NCI-H2107 (cell line): ENCODE measurements at places on chromosomes 11 and 22.

- DNase-seq: no peak
Observed at GRCh38 chr22:39351689-39352214, 2.0 kb downstream of the SYNGR1 start.

GRCh38 chr11:71383461-71383860 is 64.7 kb downstream of the DHCR7 start:
- DNase-seq: no peak

DNA sequence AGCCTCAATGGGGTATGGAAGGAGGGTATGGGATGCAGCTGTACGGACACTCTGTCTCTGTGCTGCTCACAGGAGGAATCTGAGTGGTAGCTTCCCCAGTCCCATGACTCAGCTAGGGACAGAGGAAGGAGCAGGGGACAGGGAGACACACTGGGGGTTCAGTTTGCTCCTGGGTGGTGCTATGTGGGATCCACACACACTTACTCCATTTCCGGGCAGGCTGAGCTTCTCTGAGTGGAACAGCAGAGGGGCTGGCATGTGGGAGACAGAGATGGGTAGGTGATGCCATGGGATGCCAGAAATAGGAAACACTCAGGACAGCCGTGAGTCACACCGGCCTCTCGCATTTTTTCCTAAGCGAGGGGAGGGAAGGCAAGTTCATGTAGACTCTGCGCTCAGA is 59.2 kb upstream of the KIRREL3 start:
- DNase-seq: no peak

GRCh38 chr22:28813772-28814518 is 13.6 kb upstream of the XBP1 start:
- no peak for DNase-seq

DNA sequence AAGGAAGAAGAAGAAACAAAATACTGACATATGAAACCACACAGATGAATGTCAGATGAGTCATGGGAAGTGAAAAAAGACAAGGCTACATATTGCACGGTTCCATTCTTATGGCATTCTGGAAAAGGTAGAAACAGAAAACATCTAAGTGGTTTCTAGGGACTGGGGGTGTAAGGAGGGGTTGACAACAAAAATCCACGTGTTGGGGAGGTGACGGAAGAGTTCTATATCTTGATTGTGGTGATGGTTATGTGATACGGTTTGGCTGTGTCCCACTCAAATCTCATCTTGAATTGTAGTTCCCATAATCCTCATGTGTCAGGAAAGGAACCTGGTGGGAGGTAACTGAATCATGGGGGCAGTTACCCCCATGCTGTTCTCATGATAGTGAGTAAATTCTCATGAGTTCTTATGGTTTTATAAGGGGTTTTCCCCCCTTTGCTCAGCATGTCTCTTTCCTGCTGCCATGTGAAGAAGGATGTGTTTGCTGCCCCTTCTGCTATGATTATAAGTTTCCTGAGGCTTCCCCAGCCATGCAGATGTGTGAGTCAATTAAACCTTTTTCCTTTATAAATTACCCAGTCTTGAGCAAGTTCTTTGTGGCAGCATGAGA is 6.4 kb upstream of the ARFGAP3 start:
- DNase-seq: no peak

GRCh38 chr11:82980292-82980691 is 78.8 kb downstream of the DDIAS start:
- DNase-seq: no peak

DNA sequence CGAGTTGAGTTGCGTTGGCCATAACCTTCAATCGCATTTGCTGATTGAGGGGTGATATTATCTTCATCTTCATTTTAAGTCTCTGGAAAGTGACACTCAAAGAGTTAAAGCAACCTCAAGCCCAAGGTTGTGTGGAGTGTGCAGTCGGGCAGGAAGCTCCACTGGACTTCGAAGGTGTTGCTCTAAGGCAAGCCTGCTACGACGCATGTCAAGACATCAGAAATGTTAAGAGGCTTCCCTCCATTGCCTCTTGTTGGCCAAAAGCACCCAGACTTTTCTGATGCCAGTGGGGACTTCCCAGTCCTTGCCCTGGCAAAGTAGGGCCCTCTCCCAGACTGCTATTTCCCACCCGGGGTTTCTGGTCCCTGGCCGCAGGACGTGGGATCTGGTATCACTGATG is 23.6 kb upstream of the SCGB1D1 start:
- no peak for DNase-seq

DNA sequence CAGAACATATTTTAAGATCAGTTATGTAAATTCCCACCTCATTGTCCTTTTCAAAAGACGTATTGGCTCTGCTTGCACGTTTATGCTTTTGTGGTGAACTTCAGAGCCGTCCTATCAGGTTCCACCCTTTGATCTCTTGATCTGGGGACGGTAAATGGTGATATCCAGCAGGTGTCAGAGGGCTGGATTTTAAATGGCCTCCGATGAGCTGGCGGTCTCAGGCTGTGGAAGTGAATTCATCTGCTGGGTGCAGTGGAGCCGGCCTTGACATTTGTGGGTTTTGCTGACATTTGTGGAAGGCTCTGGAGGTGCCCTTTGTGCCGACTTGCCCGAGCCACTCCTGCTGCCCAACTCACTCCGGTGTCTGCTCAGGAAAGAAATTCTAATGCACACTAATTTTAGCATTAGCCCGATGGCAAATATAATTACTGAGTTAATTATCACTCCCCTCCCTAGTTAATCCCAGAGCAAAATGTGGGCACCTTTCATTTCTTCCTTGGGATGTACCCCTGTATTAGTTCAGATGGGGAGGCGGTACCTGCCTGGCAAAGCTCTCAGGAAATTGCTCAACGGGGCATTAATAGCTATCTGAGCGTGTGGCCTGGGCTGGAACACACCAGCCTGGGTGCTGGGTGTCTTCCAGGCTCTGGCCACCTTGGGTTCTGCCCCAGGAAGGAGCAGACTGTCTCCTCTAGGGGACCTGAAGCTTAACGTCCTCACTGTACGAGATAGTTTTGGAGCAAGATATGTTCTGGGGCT is 9.1 kb downstream of the LRP5 start:
- no peak for DNase-seq

DNA sequence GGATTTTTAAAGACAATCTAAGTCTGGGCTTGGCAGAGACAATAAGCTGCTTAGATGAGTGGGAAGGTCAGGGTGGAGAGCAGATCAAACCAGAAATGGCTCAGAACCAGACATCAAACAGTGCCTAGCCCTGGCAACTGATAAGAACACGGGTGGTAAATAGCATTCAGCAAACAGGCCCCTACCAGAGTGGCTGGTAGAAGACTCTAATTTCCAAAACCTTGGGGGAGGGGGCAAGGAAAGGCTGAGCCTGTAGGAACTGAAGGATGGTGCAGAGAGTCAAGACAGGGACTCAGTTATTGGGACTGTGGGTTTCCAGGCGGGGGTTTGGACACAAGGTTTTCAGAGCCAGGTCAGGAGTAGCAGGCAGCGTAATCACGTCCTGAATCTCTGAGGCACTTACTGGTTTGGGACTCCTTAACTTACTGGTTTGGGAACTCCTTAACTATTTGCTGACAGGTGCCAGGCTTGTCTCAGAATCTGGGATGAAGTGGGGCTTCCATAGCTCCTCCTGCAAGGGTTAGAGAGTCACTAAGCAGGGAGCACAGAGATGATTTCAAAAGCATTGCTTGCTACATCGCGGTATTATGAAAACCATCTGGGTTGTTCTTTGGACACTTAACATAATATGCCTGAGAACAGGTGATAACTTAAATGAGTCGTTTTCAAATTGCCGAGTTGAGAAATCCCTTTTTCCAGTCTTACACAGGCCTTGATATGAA is 5.7 kb upstream of the ABTB2 start:
- no peak for DNase-seq

DNA sequence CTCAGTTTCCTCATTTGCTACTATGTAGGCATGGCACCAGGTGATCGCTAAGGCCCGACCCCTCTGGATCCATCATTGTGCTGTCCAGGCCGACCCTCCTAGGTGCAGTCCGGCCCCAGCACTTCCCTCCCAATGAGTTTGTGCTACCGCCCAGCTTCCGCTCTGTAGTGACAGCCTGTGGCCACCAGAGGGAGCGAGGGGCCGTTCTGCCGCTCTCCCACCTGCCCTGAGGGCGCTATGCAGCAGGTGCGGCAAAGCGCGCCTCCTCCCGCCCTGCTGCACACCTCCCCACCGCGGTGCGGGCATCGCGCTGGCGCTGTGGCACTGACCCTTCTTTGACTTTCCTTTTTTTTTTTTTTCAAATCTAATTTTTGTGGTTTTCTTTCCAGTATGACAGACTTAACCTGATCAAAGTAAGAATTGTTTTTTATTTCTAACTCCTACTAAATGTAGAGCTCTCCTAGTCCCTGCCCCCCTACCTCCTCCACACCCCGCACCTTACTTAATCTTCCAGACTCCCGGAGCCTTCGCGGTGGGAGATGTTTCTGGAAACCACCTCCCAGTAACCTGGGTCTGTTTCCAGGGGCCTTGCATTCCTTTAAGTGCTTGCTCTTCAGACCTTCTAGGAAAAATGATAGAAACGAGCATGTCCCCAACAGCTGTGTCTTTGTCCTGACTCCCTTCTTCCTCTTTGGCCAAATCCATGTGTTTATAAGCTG is 73.7 kb downstream of the SCN3B start:
- peak; percentile 20 for DNase-seq

- DNase-seq: no peak
Observed at GRCh38 chr22:38513063-38513462, 7.0 kb upstream of the DDX17 start.

DNA sequence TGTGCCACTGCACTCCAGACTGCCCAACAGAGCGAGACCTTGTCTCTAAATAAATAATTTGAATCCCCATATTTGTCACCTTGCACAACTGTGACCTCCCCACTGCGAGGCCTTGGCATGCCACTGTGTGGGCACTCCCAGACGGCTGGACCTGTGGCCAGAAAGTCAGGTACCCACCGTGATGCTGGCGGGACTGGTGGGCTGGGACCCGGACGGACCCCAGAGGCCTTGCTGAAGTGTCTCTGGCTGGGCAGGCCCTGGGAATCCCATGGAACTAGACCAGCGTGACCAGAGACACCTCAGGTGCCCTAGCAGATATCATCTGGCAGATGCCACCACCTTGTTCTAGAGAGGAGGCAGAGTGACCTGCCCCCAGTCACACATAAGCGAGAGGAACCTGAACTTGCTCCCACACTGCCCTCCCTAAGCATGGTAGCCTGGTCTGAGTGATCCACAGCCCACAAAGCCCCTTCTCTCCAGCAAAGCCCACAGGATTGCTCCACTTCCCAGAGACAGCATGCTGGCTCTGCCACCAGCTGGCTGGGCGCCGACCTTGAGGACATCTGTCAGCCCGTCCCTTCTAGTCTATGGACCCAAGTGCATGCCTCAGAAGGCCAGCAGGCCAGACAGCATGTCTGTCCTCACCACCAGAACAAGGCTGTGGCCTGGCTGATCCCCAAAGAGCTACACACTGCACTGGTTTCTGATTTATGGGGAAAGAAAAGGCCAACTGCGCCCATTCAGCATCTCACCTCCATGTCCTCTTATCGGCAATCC is 9.5 kb downstream of the MACROD1 start:
- DNase-seq: no peak

- no peak for DNase-seq
Observed at GRCh38 chr22:25452116-25452700, 112.3 kb upstream of the GRK3 start.

DNA sequence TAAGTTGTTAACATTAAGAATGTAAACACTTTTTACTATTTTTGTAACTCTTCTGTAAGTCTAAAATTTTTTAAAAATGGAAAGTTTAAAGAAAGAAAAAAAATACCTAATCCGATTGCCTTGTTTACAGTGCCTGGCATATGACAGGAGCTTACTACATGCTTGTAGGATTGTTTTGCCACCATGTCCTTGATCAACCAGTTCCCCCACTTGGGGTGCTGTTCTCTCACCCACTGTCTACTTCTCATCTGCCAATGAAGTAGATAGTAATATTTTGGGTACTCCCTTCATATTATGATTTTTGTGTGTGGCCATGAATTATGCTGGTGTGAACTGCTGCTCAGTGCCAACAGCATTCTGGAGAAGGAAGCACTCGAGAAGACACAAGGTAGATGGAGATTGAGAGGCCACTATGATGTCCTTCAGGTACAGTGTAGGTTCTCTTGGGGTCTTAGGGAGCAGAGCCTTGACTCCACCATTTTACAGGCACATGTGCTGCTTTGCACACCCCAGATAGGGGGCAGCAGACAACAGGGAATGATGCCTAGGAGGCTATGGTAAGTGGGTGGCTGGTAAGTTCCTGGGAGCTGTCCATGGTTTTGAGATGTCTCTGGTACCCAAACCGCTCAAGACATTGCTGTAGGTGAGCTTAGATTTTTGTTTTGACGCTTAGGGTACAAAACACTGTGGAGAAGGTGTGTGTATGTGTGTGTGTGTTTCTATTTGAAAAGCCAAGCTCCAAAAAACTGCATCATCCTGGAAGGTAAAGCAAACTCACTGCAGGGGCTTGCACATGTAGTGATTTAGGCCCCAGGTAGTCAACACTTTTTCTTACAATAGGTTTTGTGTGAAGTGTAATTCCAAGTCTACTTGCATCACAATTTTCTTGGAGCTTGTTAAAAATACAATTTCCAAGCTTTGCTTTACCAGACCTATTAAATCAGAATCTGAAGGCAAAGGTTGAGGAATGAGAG is 494.5 kb upstream of the LARGE1 start:
- peak; percentile 2 for DNase-seq

GRCh38 chr22:16800358-16800757 is 24.9 kb downstream of the XKR3 start:
- no peak for DNase-seq

- no peak for DNase-seq
Observed at GRCh38 chr11:103202048-103202651, 92.9 kb downstream of the DYNC2H1 start.

GRCh38 chr11:113554526-113554925 is 79.3 kb upstream of the DRD2 start:
- DNase-seq: no peak

DNA sequence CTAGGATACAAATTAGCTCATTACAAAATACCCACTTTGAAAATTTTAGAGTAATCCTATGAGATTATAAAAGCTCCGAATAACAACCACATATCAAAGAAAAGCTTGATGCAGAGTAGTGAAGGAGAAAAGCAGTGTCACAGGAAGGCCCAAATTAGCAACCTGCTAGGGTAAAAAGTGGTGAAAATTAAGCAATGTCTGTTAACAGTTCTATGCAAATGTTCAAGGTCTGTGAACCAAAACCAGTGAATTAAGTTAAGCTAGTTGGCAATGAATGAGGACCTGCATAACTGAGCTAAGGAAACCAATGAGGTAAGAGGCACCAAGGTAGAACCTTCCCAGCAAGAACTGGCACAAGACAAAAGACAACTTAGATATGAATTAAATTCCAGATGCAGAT is 29.6 kb downstream of the PRDM10 start:
- DNase-seq: no peak

DNA sequence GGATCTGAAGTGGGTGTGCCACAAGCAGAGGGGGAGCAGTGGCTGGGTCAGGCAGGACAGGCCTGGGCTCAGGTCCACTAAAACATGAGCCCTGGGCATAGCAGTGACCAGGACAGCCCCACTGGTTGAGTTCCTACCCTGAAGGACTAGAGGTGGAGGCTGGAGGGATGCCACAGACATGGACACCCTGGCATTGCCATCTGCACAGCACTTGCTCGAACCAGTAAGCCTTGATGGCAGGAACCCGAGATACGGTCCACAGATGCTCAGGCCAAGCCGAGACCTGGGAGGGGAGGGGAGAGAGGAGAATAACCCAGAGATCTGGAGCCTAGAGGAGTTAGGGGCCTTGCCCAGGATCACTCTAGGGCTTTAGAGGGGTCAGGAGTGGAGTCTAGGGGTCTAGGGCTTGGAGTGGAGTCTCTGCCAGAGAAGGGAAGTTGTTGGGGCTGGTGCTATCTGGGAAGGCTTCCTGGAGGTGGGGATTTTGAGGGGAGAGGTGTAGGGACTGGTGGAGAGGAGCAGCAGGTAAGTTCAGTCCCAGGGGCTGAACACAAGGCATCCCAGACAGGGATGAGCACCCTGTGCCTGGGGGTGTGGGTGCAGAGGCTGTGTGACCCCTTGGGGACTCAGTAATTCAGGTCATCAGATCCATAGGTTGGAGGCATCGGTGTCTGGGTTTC is 30.6 kb upstream of the RELT start:
- no peak for DNase-seq
